IPS-NIHi11 (cell line): ENCODE measurements at places on chromosomes 16 and 17.

DNA sequence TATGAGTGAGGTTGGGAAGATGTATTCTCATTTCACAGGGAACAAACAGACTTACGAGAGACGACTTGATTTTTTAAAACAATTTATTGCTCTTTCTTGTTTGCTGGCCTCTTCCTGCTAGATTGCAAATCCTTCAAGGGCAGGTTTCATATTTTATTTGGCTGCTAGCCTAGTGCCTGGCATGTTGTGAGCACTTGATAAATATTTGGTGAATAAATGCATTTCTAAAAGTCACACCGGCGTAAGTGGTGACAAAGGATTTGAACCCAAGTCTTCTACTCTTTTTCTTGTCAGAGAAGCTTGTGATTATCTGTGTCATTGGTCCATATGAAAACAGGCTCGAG is 1.4 kb downstream of the WWP2 start:
- no peak for DNase-seq

GRCh38 chr16:88684569-88685155 is 1.6 kb downstream of the SNAI3 start:
- no peak for DNase-seq

DNA sequence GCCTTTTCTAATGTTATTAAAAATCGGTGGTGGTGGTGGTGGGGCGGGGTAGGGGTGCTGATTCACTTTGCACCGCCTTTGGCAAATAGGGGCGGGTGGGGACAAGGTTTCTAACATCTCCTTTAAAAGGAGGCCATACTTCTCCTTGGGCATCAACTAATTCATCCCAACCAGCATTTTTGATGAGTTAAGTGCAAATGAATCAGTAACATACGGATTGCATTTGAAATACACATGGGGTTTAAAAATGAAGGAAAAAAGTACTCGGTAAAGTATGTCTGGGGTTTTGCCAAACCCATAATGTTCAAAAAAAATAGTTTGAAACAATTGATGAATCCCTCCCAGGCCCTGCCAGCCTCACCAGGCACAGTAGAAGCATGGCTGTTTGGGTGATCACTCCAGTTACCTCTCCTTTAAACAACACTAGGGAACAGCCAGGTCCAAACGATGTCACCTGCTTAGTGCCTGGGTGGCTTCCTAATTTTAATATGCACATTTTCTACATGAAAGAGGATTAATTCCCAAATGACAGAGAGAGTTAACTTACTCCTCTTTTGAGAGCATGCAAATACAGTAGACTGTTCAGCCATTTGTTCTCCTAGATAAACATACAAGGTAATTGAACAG is 107.2 kb downstream of the ANKFN1 start:
- DNase-seq, result no peak

DNA sequence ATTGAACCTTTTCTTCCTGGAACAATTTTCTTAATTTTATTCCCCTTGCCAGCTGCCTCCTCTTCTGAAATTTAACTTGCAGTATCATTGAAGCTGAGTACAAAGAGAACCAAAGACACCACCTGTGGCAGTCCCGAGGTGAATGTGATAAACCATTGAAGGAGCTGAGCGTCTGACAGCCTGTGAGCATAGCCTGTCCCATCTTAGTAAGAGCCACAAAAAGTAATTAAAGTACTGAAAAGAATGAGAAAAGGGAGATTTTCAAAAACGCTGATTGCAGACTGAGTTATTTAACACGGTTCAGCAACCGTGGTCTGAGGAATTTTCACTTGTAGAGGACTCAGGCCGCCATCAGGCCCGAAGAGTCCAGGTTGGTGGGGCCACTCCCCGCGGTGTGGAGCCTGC is 27.2 kb upstream of the ST6GALNAC1 start:
- DNase-seq, result no peak

DNA sequence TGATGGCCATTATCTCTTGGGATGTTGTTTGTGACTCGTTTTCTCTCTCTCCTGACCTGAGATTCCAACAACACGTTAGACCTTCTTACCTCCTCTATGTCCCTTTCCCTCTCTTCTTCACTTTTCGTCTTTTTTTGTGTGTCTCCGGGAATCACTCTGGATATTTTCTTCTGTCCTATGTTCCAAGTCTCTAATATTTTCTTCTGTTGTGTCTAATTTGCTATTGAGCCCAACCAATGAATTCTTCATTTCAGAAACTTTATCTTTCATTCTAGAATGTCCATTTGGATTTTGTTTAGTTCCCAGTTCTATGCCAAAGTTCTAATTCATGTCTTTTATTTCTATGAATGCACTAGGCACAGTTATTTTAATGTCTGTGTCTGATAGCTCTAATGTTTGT is 27.1 kb upstream of the PITPNM3 start:
- no peak for DNase-seq

GRCh38 chr16:60463986-60464385 is 1572.3 kb downstream of the CDH8 start:
- no peak for DNase-seq

- DNase-seq, result no peak
Measured at GRCh38 chr16:10408824-10409381, 23.0 kb downstream of the ATF7IP2 start.

DNA sequence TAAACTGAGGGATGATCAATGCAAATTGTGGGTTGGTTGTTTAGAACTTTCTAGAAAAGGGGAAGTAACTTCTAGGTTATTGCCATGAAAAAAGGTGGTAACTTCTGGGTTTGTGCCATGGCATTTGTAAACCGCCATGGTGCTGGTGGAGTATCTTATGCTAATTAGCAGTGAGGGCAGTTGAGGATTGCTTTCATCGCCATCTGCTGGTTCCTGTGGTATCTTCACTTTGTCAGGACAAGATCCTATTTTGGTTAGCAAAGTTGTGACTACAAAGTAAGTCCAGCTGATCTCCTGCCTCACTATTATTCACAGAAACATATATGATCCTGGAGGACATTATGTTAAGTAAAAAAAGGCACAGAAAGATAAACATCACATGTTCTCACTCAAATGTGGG is 1332.3 kb downstream of the CDH11 start:
- no peak for DNase-seq

DNA sequence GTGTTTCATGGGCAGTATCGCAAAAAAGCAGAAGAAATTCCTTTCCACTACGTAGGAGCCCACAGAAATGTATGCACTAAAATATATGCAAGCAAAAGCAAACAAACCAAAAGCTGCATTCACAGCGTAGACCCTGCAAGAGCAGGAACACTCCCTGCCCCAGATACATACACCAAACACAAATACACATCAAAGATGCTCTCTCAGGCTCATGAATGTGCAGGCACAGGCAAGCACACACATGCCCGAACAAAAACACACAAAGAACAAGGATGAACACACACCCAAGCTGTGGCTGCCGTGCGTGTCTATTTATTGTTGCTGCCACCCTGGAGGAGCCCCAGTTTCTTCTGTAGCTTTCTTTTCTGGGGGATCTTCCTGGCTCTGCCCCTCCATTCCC is 1.7 kb downstream of the NUPR1 start:
- DNase-seq, result no peak

- DNase-seq, result no peak
Measured at GRCh38 chr17:35257208-35257659, 14.4 kb downstream of the SLFN5 start.

- no peak for DNase-seq
Measured at GRCh38 chr16:21157632-21158031, 842 bp upstream of the LDAF1 start.

- DNase-seq, result no peak
Measured at GRCh38 chr17:10337136-10337535, 35.7 kb downstream of the MYH13 start.
